ENCODE measurements at places on chromosomes 5 and 9.

- no peak for DNase-seq
These were observed 1655.8 kb downstream of the MAT2B start for GRCh38 chr5:165161204-165161603.

DNA sequence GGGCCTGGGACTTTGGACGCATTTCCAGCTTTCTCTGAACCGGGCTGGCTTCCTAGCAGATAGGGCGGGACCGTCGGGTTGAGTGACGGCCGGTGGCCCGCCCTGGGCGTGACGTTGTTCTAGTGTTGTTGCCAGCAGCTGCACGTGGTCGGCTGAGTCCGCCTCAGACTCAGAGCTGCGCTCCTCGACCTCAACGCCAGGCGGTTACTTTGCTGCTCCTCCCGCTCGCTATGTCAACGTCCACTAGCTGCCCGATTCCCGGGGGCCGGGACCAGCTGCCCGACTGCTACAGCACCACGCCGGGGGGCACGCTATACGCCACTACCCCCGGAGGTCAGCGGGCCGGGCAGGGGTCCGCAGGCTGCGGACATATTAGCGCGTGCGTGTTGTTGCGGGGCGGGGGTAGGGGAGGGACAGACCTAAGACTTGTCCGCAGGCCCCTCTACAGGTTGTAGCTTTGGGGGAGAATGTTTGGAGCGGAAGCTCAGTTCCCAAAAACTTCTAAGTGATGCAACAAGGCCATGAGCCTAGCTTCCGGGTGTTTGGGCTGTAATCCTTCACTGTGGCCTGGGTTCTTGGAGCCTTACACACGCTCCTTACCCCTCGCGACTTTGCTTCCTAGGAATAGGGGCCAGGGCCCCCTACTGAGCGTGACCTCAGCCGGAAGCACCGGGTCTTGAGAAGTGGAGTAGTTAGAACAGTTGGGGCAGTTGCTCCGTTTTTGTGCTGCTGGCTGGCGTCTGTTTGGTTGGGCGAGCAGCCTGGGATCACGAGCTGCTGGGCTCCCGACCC is at the start of gene EIF4EBP3:
TSS of gene EIF4EBP3 (plus strand) at position 155 of the 792 bp plus-strand sequence. CDS start at position 231, 76 bp downstream.
- peak; percentile 78 for DNase-seq

GRCh38 chr5:97111616-97112015 is 30.8 kb downstream of the LIX1 start:
- no peak for DNase-seq

GRCh38 chr5:81825237-81825636 is 74.3 kb upstream of the SSBP2 start:
- no peak for DNase-seq

GRCh38 chr5:11334404-11334803 is 569.8 kb downstream of the CTNND2 start:
- no peak for DNase-seq

- DNase-seq: no peak
These were observed 621.6 kb downstream of the TLR4 start for GRCh38 chr9:118325757-118326156.

GRCh38 chr9:24624481-24624880 is 78.8 kb upstream of the IZUMO3 start:
- no peak for DNase-seq

DNA sequence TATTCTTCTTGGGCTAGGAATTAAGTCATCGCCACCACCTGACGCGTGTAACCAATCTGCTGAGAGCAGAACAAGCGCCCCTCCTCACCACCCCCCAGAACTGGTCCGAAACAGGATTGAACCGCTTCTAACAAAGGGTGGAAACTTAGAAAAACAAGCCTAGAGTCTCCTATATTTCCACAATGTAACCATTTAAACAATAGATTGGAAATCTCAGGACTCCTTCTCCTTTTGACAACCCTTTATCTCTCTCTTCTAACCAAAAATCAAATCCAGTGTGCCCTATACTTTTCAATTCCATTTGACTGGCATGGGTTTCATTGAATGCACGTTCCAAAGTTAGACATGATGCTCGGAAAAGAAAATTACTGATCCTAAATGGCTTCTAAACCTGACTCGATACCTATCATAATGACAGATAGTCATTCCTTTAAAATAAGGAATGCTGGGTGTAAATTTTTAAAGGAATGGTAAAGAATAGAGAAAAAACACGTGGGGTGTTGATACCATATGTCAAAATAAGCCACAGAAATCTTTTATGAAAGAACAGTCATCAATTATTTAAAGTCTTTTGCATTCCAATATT is 1.2 kb downstream of the ARRDC3 start:
- DNase-seq: peak; percentile 70

DNA sequence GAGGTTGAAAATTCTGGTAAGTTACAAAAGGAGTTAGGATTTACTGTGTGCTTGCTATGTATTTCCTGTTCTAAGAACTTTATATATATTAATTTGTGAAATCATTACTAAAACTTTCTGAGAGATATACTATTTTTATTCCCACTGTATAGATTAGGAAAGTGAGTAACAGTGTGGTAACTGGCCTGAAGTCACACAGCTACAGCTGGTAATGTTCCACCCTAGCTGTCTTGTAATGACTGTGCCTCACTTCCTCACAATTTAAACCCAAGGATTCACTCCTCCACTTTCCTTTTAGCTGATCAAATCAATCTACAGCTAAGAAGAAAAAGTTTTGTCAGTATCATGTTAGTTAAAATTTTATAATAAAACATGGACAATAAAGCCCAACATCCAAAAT is 278.8 kb downstream of the GAS1 start:
- DNase-seq: no peak

DNA sequence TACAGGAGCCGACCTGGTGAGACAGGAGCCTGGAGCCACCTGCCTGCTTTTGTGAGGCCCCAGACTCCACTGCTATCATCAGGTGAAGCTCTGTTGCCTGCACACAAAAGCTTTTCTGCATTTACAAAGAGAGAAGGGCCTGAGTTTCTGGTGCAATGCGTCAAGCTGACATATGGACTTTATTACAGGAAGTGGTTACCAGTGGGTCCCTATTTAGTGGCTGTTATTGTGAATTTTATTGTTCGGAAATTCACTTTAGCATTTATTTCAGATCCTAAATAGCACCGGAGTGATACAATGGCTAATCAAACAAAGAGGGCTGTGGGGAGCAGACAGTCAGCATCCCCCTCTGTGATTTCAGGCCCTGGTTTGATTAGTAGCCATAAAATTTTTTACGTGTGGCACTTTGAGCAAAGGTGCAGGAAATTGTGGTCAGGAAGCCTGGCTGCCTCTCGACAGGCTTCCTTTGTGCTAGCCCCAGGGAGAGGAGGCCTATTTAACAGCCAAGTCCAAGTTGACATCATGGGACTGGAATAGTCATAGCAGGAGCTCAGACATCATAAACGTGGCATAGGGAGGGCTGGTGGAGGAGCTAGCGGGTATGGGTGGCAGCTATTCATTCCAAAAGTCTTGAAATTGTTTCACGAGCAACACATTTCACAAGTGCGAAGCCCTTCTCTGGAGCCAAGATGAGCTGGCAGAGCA is 8.4 kb downstream of the TGFBI start:
- no peak for DNase-seq

DNA sequence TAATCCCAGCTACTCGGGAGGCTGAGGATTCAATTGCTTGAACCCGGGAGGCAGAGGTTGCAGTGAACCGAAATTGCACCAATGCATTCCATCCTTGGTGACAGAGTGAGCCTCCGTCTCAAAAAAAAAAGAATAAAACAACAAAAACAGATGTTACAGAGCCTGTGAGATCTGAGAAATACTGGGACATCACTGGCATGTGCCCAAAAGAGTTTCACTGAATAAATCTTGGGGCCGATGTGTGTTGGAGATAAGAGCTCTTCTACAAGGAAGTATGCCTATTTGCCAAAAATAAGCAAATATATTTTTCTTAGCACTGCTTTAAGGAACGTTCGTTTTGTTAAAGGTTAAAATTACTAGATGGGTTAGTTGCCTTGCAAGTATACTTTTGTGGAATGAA is 55.1 kb downstream of the KIAA1958 start:
- no peak for DNase-seq

- no peak for DNase-seq
These were observed 561.4 kb downstream of the CAAP1 start for GRCh38 chr9:26331223-26331622.

- DNase-seq: no peak
These were observed 106.6 kb downstream of the ARHGAP26 start for GRCh38 chr5:142876817-142877216.

Data from stimulated activated CD4-positive, alpha-beta T cell treated with anti-CD3 and anti-CD28 coated beads, Interleukin-4, amount 100 ng/mL, for 4 hours (primary cell).